CD8-positive, alpha-beta T cell (primary cell): ENCODE measurements at places on chromosomes 4 and X. TPM values are rescaled to one million over a fixed set of nuclear protein-coding genes. Genes with fewer than 3 reads are reported as not detected.

DNA sequence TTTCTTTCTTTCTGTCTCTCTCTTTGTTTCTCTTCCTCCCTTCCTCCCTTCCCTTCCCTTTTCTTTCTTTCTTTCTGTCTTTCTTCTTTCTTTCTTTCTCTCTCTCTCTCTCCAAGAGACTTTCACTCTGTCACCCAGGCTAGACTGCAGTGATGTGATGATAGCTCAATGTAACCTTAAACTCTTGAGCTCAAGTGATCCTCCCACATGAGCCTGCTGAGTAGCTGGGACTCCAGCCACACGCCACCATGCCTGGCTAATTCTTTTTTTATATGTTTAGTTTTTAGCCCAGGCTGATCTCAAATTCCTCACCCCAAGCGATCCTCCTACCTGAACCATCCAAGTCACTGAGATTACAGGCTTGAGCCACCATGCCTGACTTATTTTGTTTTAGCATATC is 64.3 kb upstream of the EMCN start:
- no peak for DNase-seq

DNA sequence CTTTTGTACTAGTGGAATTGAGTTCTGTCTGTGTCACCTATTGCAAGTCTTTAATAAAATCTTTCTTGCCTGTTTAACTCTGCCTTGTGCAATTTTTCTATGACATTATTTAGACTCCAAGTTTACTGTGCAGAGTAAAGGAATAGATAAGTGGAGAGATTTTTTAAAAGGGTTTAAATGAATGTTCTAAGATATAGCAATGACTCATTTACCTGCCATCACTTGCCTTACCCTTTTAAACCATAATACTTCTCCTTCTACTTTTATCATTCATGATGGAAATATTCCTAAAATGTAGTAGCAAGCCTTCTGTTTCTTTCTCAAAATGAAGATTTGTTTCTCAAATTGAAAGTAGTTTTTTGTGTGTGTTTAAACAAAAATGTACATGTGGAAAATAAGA is 782.8 kb upstream of the MAGEB2 start:
- no peak for DNase-seq

DNA sequence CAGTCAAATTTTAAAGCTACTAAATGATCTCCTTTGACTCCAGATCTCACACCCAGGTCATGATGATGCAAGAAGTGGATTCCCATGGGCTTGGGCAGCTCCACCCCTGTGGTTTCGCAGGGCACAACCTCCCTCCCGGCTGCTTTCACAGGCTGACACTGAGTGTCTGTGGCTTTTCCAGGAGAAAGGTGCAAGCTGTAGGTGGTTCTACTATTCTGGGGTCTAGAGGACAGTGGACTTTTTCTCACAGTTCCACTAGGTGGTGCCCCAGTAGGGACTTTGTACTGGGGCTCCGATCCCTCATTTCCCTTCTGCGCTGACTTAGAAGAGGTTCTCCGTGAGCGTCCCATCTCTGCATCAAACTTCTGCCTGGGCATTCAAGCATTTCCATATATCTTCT is 845.2 kb downstream of the PCDH18 start:
- no peak for DNase-seq

Gene MAGEA11
- total RNA-seq, result not detected

GRCh38 chr4:177313263-177313662 is 3.6 kb downstream of the NEIL3 start:
- no peak for DNase-seq

Gene MAGEB10
- total RNA-seq, result not detected

Gene PFKFB1
- total RNA-seq, result 0.25 TPM

Gene SHROOM2
- total RNA-seq, result not detected

DNA sequence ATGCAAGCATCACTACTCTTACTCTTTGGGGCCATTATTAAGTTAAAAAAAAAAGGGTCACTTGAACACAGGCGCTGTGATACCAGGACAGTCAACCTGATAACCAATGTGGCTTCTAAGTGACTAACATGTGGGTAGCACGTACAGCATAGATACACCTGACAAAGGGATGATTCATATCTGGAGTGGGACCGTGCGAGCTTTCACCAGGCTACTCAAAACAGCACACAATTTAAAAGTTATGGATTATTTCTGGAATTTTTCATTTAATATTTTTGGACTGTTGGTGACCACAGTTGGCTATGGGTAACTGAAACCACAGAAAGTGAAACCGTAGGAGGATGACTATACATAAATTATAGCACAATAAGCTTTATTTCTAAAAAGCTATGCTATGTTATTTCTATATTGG is 113.8 kb upstream of the STIM2 start:
- DNase-seq, result no peak

Gene P2RY8
- total RNA-seq, result 196 TPM

Gene XAGE1A
- total RNA-seq, result not detected

GRCh38 chr4:158253350-158253980 is 43.2 kb downstream of the TMEM144 start:
- no peak for DNase-seq

Gene TRIM61
- 0.76 TPM for total RNA-seq
